GOT3 (cell line): ENCODE measurements at places on chromosomes 16 and 17.

- DNase-seq, result no peak
Measured at GRCh38 chr16:77969861-77970260, 52.5 kb upstream of the CLEC3A start.

GRCh38 chr16:85027958-85028684, 526 bp downstream of the KIAA0513 start:
- no peak for DNase-seq

DNA sequence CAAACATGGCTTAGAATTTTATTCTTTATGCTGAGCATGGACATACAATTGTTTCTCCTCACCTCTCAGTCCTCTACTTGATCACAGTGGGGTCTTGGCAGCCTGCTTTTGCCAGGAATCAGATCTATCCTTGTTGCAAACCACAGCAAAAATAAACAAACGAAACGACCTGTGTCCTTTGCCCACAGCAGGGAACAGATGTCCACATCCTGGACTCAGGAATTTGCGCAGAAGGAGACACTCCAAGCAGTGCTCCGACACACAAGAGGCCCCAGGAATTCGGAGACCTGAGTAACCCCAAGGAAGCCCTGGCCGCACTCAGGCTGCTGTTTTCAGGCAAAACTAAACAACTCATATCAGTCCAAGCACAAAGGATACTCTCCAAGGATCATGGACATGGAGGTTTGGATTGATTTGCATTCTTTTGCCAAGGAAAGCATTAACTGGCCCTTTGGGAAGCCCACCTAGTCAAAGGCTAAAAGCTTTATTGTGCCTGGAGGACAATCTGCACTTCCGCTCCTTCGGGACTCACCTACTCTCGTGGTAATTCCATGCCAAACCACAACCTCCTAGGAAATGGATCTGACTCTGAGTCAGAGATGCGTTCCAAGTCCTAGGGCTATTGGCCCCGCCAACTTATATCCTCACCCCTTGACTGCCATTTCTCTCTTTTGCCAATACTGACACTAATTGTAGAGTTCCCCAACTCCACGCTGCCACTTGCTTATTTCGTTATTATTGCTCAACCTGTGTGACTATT, 271.1 kb upstream of the CDH11 start:
- no peak for DNase-seq

DNA sequence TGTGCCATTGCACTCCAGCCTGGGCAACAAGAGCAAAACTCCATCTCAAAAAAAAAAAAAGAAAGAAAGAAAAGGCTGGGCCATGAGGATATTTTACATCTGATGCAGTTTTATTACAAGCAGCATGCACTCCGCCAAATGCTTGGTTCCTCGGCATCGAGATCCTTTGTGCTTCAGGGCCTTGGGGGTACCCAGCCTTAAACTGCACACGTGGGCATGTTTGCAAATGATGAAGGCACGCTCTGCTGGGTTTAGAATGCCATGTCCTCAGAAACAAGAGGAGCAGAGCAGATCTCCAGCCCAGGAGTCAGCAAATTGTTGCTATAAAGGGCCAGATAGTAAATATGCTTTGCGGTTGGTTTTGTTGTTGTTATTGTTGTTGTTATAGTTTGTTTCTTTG, 153.2 kb downstream of the KATNIP start:
- DNase-seq, result no peak

- no peak for DNase-seq
Measured at GRCh38 chr17:17721140-17721668, 39.9 kb downstream of the RAI1 start.

DNA sequence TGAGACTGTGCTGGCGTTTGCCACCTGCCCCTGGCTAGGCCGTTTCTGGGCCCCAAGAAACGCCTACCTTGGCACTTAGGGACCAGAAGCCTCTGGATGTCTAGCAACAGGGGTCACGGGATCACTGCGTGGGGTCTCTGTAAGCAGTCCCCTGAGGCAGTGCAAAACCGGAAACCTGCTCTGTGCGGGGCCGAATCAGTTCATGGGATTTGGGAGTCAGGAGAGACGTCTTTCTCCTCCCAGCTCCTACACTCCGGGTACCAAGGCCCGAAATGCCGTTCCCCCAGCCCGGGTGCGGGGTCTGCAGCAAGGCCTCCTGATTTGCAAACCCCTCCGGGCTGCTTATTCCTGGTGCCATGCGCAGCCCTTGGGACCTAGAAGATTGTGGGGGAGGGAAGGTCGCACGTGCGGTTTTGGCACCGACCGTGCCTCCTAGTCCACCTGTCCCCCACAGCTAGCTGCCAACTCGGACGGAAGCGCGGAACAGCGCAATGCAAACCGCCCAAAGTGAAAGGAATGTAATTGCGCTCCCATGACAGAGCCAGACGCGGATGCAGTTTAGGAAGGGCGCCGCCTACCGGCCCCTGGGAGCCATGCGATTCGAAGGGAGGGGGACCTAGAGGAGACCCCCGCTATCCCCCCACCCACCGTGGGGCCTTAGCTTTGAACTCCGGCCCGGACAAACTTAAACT, 6.5 kb downstream of the IRX5 start:
- DNase-seq, result no peak

DNA sequence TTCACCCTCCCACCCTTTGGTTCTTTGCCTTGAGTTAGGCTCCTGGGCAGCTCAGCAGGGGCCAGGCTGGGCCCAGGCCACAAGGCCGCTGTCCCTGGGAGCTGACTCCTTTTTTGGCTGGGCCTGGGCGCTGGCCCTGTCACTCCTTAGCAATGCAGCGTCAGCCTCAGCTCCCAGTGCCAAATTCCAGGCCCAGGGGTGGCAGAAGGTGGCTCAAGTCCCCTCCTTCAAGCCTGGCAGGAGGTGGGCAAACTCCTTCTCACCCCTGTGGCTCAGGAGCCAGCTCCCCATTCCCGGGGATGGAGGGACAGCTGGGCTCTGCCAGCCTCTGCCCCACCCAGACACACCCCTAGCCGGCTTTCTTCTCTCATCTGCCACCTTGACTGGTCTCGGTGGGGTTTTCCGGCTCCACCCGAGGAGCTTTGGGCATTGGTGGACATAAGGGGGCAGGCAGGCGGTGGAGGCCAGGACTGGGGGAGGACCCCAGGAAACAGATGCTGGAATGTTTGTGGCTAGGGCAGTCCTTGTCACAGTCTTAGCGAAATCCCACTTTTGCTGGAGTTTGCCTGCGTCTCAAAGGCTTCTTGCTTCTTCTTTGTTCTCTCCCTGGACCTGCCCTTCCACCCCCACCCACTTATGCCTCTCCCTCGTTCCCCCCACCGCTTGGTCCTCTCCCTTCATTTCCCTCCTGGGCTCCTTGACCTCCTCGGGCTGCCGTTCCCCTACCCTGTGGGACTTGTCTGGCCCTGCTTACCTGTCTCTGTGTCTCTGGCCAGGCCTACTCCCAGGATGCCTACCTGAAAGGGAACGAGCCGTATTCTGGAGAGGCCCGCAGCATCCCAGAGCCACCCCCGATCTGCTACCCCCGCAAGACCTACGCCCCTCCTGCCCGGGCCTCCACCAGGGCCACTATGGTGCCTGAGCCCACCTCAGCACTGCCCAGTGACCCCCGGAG, 37.4 kb downstream of the ARHGAP23 start:
- no peak for DNase-seq

- DNase-seq, result no peak
Measured at GRCh38 chr16:29664091-29664921, 1.3 kb downstream of the SPN start.

GRCh38 chr17:28518132-28518531, 12.0 kb downstream of the FOXN1 start:
- no peak for DNase-seq

DNA sequence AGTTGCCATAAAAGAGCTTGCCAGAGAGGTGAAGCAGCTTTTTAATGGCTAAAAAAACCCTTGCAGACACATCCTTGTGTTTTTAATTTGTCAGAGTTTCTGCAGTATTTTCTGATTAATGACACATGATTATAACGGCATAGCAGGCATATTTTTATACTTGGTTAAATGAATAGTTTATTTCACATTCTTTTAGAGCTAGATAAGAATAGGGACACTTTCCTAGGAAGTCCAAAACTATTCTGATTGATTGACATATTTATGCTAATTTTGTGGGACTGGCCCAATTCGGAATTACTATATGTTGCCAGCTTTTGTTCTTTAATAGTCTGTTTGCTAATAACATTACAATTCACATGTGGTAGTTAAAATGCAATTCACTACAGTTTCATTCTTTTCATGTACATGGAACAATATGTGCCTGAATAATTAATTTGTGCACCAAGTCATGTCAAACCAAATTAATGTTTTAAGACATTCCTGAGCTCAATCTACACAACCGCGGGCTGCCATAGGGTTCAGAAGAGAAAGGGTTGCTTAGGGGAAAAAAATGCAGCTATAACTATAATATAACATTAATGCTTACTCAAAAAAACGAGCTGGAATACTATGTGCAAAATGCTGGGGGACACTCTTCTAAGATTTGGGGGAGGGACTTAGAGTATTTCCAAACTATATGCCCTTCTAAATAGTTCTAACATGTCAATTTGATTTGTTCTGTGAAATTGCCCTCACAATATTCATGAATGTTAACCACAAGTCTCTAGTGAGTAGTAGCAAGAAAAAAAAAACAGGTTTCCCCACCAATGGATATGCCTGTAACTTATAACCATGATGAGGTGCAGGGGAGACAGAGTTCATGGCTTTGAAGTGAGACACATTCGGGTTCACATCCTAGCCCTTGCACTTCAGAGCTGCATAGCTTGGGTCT, 305.4 kb downstream of the CEP112 start:
- DNase-seq, result no peak

DNA sequence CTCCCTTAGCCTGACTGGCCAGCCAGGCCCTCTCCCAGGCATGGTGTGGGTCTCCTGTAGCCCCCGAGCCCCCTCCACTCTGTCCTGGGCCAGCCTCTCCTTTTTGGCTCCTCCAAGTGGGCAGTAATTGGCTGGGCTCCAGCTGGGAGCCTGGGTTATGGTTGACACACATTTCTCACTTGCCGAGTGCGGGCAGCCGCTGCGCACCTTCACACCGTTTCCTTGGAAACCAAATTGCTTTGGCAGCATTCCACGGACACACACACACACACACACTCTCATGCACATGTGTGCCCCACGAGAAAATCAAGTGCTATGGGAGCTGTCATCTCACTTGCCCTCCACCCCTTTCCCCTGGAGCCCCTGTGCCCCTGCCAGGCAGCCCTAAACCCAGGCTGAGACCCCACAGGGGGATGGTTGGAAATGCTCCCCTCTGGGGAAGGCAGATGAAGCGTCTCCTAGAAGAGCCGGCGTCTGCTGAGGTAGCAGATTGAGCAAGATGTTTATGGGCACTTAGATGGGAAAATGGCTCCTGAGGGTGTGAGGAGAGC, 402.7 kb upstream of the TNRC6C start:
- no peak for DNase-seq

DNA sequence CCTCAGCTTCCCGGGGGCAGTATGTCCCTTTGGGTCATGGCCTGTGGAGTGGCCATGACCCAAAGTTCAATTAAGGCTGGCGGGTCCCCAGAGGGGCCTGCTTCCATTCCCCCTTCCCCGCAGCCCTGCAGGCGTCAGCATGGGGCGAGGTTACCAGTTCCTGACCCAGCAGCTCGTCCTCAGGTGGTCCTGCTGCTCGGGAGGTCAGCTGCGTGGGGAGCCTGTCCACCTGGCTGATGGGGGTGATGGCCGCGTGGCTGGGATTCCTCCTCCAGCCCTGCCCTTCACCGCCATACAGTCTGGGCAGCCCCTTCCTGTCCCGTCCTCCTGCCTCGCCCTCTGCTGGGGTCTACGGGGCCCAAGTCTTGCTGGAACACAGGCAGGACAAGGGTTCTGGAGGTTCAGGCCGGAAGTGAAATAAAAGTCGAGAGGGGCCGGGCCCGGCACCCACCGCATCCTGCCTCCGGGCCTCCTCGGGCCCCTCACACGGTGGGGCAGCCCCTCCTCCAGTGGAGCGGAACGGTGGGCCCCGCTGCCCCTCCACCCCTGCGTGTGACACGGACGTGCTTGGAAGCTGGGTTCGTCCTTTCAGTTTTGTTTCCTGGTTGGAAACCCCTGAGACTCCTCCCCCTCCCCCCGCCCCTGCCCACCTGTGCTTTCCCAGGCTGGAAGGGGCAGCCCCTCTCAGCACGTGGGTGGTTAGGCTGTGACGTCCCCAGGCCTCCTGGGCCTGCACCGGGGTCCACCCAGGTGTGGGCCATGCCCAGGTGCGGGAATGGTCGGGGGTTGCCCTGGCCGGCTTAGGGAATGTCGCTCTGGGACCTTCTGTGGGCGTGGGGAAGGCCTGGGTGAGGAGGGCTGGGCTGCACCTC, 6.8 kb downstream of the UBALD2 start:
- DNase-seq, result no peak

DNA sequence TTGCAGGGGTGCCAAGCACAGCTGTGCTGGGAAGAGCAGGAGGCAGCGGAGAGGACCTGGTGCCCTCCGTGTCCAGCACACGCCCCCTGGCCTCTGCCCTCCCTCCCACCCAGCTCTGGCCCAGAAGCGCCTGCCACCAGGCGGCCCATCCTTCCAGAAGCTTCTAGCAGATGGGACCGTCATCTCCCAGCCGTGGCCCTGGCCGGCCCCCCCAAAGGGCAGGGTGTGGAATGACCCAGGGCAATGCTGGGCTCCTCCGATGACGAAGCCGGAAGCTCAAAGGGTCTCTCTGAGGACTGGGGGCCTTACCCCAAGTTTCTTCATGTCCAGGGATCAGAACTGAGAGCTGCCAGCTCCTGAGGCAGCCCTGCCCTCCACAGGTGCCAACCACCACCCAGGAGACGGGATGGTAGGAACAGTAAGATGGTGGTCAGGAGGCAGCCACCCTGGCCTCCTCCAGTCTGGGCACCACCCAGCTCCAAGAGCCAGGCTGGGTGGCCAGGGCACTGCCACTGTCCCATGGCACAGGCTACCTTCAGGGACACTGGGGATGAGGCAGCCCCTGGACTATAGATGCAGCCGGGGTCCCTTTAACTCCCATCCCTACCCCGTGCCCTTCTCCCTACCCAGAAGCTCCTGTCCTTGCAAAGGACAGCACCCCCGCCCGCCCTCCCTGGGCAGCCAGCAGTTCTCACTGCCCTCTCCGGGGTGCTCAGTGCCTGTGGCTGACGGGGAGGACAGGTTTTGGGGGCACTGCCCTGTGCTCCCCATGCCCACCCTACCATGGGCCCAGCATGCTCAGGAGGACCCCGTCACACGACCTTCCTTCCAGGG, 6.5 kb upstream of the CDH15 start:
- DNase-seq, result no peak

GRCh38 chr17:66633317-66633965, 201.5 kb upstream of the CACNG5 start:
- no peak for DNase-seq

- DNase-seq, result no peak
Measured at GRCh38 chr16:58425756-58426494, 33.7 kb downstream of the GINS3 start.

- no peak for DNase-seq
Measured at GRCh38 chr17:19508577-19508867, 25.1 kb upstream of the SLC47A1 start.
